ENCODE measurements at places on chromosomes 16 and 17.

GRCh38 chr17:51165680-51166197 lies 472 bp upstream of the NME2 start:
- DNase-seq = no peak

GRCh38 chr16:58464047-58464915 lies 35.7 kb upstream of the NDRG4 start:
- no peak for DNase-seq

- no peak for DNase-seq
Observed at GRCh38 chr16:2817340-2818271, 569 bp downstream of the PRSS21 start.

GRCh38 chr17:352421-353212 lies at the start of gene RPH3AL:
Gene RPH3AL, minus strand, starts transcription at chr17:352807. Its CDS starts 25,264 bp downstream, at chr17:327543.
- DNase-seq = no peak

- DNase-seq = no peak
Observed at GRCh38 chr17:72458301-72458700, 337.5 kb downstream of the SOX9 start.

GRCh38 chr16:89346869-89347268 lies 129.4 kb downstream of the ZNF778 start:
- no peak for DNase-seq

DNA sequence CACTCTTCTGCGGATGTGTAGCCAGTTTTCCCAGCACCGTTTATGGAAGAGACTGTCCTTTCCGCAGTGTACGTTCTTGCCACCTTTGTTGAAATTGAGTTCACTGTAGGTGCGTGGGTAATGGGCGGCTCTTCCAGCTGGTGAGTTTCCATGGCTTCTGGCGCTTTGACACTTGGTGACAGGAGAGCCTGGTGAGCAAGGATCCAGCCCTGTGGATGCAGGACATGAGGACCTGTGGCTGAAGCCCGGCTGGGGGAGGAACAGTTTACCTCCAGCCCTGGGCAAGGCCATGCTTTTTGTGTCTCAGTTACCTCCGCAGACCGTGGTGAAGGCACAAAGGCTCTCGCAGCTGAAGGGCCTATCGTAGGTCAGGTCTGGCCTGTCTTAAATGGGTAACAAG lies 166.5 kb downstream of the LAT start:
- no peak for DNase-seq

DNA sequence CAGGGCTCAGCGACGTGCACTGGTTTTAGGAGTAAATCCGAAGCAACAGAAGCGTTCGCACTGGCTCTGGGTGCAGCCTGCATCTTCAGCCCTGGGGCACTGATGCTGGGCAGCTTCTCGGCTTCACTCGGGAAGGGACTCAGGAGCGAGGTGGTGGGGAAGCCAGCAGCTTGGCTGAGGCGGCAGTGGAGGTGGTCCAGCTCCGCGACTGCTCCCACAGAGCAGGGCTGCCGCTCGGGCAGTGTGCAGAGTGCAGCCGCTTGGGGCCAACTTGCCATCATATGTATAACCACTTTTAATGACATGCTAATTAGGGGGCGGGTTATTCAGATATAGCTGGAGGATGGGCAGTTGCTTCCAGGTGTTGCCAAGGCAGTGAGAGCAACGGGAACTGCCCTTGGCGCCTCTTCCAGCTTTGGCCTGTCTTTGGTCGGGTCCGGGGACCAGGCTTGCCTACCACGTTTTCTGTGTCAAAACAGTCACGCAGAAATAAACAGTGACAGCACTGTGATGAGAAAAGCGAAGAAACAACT lies 26.7 kb downstream of the METRNL start:
- no peak for DNase-seq

DNA sequence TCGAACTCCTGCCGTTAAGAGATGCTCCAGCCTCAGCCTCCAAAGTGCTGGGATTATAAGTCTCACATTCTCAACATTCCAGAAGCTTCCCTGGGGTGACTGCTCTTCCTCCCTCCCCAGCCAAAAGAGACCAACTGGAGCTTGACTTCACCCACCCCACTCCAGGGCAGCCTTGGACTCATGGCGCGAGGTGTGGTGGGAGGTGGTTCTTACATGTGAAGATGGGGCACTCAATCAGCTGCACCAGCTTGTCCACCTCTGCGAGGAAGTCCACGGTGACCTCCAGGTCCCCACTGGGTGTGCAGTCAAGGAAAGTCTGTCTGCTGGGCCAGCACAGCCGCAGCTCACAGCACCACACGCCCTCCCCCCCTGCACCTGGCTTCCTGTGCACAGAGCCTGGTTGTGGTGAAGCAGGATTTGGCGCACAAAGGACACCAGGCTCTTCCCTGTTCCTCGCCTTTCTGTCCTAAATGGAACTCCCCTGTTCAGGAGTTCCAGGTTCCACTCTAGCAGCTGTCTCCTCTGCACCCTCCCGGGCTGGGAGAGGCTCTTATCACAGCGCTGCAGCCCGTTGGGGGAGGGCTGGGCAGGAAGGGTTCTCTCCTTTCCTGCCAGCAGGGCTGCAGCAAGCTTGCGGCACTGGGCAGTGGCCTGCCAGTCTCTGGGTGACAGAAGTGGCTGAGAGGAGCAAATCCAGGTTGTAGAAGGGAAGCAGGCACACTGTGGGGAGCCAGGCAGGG lies 9.6 kb upstream of the MTSS2 start:
- no peak for DNase-seq

GRCh38 chr16:17657045-17657444 lies 186.3 kb upstream of the XYLT1 start:
- DNase-seq = no peak

- DNase-seq = no peak
Observed at GRCh38 chr16:29951625-29952365, 10.1 kb upstream of the TMEM219 start.

GRCh38 chr16:30775131-30775391 lies 11.9 kb downstream of the ZNF629 start:
- DNase-seq = no peak

DNA sequence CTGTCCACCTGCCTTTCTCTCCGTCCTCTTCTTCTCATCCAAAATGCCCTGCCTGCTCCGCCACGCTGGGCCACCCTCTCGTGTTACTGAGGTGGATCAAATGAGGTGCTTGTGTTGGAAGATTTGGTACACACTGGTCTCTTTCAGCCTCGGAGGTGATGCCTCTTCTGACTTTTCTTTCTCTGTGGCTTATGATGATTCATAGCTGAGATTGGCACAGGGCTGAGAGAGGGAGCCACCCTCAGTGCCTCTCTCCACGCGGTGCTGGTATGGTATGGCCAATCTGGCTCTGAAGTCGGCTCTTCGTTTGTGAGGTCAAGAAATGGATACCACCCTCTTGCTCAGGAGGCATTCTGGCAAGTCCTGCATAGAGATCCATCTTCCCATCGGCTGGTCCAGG lies 82.4 kb downstream of the PLCG2 start:
- DNase-seq = no peak

DNA sequence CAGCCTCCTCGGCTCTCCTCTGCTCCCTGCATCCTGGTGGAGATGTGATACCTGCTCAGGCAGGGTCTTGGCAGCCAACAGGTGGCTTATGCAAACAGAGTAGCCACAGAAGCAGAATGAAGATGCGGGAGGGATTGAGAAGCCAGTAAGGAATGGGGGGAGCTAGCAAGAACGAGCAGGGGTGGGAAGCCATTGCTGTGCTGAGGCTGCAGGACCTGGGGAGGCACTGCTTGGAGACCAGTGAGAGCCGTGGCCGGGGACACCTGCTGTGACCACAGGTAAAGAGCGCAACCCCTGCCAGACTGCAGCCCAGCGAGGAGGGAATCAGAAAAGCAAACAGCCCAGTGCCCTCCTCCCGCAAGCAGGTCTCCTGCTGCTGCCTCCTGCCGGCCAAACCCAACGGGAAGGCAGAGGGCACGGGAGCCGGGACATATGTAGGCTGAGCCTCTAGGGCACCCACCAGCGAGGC lies 14.7 kb downstream of the AIPL1 start:
- DNase-seq = no peak

DNA sequence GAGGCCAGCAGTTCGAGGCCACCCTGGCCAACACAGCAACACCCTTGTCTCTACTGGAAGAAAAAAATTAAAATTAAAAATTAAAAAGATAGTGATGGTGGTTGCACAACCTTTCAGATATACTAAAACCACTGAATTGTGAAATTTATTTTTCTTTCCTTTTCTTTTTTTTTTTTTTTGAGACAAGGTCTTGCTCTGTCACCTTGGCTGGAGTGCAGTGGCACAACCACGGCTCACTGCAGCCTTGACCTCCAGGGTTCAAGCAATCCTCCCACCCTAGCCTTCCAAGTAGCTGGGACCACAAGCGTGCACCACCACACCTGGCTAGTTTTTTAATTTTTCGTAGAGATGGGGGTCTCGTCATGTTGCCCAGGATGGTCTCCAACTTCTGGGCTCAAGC lies 254.4 kb downstream of the SLC39A11 start:
- DNase-seq = no peak

GRCh38 chr17:7712111-7712771 lies 5.3 kb upstream of the DNAH2 start:
- DNase-seq = no peak

- DNase-seq = no peak
Observed at GRCh38 chr16:88966986-88967829, 9.8 kb downstream of the CBFA2T3 start.

- DNase-seq = no peak
Observed at GRCh38 chr16:55552621-55553020, 13.9 kb upstream of the CAPNS2 start.

- DNase-seq = no peak
Observed at GRCh38 chr17:81558941-81559806, 7.0 kb upstream of the FAAP100 start.

DNA sequence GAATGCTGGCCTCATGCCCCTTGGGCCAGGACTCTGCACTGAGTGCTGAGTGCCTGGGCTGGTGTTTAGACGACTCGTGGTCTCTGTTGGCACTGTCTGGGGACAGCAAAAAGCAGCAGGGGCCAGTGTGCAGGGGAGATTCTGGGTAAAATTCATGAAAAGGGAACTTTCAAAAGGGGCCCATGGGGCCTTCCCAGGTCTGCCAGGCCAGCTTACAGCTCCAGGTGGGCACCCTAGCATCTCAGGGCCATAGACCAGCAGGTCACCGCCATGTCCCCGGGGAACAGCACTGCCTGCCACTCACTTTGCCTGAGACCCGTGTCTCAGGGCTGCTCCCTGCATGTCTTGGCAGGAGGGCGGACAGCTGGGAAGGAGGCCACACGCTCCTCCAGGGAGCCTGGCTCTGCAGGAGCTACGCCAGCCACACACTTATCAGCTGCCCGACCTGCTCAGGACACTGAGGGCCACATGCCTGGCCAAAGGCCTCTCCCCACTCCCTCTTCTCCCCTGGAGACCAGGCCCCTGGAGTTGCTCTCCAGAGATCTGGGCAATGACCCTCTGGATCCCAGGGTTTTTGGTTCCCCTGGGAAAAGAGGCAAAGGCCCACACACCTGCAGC lies 8.8 kb upstream of the FASN start:
- no peak for DNase-seq

DNA sequence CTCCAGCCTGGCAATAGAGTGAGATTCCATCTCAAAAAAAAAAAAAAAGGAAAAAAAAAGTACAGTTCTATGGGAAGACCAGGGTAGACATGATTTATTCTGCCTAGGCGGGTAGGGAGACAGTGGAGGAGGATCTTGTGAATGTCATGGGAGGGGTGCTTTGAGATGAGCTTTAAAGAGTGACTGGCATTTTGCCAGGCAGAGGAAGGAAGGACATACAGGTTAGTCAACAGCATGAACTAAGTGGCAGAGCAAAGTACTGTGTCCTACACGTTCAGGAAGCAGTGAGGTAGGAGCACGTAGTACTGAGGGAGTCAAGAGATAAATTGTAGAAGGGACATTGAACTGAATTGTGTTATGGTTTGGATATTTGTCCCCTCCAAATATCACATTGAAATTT lies 451.5 kb downstream of the TOX3 start:
- no peak for DNase-seq
